Esophagus muscularis mucosa (tissue), 4 donors: ENCODE measurements at places on chromosomes 5 and 9. TPM values are rescaled to one million over a fixed set of nuclear protein-coding genes. Genes with fewer than 3 reads are reported as not detected.

DNA sequence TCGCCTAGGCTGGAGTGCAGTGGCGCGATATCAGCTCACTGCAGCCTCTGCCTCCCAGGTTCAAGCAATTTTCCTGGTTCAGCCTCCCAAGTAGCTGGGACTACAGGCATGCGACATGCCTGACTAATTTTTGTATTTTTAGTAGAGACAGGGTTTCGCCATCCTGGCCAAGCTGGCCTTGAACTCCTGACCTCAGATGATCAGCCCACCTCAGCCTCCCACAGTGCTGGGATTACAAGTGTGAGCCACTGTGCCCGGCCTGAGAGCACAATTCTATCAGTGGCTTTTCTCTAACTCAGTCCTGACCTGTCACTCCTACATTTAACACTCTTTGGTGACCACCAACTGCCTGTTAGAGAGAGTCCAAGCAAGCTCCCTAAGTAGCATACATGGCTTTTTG is 82.7 kb upstream of the SPOCK1 start:
- H3K27ac ChIP-seq: no peak overlapping the region
- no peaks in the 10 kb centered on the region for H3K4me1 ChIP-seq
- no peak overlapping the region for H3K4me3 ChIP-seq
- peaks cover 10% of the 10 kb centered on the region for H3K27me3 ChIP-seq

GRCh38 chr5:54725391-54726280 is 208.1 kb downstream of the SNX18 start:
- no peak overlapping the region for H3K27ac ChIP-seq
- no peaks in the 10 kb centered on the region for H3K27me3 ChIP-seq
- H3K4me3 ChIP-seq: no peak overlapping the region

Gene DMRT3
- total RNA-seq: not detected

Gene TLX3
- not detected for total RNA-seq

Gene EFNA5
- total RNA-seq: 3.8 TPM
